Substantia nigra (tissue), 51 donors: ENCODE measurements at places on chromosomes 2 and 18.

DNA sequence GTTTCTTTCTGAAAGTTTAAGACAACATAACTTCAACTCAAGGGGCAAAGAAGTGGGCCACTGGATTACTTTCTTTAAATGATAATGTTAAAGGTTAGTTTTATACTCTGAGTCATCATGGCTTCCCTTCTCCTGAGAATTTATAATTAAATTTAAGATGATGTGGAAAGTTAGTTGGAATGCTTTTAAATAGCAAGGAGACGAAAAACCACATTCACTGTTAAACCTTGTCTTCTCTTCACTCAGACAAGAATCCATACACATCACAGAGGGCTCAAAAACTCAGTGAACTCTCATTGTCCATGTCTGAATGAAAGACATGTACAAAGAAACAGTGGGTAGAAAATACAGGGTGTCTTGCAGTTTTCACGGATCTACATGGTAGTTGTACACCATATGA is 65.6 kb downstream of the COL5A2 start:
- no peak for DNase-seq

GRCh38 chr2:95695613-95696012 is 103.8 kb downstream of the TRIM43 start:
- no peak for DNase-seq

- DNase-seq: no peak
These were observed 61.0 kb downstream of the MGAT5 start for GRCh38 chr2:134314681-134315368.

- no peak for DNase-seq
These were observed 136.2 kb downstream of the CLIP4 start for GRCh38 chr2:29251406-29251805.

- no peak for DNase-seq
These were observed 116.4 kb upstream of the NYAP2 start for GRCh38 chr2:225282858-225283710.

DNA sequence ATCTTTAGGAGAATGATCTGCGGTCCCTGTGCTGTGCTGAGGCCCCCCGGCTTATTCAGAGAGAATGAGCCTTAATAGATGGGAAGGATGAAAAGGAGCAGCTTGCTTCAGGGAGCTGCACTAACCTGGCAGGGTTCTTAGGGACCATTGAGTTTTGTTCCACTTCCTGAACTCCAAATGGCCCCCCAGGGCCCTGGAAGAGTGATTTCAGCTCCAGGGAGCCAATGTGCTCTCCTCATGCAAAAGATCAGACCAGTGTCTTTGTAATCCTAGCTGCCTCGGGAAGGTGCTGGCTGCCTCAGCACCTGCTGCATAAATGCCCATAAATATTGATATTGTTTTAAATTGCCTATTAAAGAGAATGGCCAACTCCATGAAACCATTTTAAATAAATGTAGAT is 210.2 kb downstream of the NCK2 start:
- DNase-seq: no peak

- DNase-seq: no peak
These were observed 63.3 kb upstream of the CDCA7 start for GRCh38 chr2:173291412-173291811.

GRCh38 chr2:41283079-41283775 is 764.6 kb upstream of the PKDCC start:
- DNase-seq: no peak

DNA sequence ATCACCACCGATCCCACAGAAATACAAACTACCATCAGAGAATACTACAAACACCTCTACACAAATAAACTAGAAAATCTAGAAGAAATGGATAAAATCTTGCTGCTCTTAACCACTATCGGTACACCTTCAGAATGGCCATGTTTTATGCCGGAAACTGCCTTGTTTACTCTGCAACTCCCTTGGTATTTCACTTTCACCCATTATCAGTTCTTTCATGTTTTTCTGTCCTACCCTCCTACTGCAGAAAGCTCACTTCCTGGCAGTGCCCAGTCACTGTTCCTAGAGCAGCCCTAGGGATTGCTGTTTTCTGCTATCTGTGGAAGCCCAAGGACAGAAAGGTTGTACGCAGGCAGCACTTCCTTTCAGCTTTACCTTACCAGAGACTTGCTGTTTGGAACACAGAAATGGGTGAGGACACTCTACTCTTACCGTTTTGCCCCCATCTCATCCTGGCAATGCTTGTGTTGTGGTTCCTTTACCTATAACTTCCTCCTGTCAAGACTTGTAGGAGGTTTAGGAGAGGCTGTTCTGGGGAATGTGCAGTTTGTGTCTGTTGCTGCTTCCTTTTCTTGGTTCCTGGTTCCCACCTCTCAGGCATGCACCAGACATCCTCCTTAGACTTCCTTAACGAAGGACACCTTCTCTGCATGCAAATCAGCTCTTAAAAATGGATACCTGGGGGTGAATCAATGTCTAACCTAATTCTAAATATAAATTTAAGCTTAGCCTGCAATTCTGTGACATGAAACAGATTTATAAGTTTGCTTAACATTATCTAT is 394.4 kb downstream of the SPAG16 start:
- DNase-seq: no peak

DNA sequence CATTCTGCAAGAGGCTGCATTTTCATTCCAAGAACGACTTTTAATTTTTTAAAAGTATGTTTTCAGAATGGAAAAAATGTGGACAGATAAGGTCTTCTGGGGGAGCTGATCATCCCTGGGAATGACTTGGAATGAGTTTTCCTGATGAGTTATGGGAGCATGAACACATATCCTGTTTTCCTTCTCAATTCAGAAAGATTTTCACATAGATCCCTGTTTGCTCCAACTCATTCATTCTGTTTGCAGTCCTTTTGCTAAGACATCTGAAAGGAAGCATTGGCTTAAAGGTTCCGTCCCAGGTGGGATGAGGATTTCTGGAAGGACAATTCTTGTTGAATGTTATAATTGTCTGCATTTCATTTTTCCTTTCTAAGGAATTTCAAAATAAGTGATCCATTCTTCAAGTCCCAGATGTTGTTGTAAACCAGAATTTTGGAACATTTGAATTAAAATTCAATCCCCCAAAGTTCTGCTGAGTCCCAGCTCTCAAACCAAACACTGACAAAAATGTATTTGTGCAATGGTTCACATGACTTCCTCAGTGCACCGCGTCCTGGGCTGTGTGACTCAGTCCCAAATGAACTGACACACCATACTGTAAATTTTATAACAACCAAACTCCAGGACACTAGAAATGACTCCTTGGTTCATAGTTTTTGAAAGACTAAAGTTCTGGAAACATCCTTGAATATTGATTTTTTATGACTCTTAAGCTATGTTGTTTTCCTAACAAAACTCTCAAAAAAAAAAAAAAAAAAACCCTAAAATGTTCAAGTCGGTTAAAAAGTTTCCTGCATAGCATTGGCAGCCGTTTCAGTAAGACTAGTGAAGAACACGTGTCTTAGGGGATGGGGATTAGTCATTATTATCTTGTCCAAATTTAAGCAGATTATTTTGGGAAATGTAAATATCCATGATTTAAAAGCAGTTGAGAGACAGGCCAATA is 281.8 kb upstream of the TCF4 start:
- no peak for DNase-seq

DNA sequence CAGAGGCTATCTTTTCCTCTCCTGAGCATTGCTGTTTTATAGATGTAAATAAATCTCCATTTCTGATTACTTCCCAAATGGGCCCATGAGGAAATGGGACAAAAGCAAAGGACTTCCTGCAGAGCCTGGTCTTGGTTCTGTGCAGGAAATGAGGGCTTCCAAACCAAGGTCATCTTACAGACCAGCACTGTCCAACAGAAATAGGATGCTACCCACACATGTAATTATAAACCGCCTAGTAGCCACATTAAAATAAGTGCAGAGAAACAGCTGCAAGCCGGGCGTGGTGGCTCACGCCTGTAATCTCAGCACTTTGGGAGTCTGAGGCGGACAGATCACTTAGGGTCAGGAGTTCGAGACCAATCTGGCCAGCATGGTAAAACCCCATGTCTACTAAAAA is 6.2 kb downstream of the TTL start:
- no peak for DNase-seq

DNA sequence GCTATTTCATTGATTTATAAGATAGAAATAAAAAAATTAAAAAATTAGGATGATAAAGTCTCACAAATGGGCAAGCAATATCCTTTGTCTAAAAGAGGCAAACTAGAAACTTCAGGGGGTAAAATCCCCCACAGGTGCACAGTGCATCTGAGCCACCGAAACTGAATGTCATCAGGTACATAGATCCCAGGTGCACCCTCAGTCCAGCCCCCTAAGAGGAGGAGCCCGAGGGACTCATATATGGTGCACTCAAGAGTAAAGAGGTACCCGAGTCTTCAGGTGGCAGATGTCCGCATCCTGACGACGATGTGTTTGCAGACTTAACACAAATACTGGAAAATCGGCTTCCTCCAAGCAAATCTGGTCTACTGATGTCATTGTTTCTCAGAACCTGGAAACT is 11.3 kb downstream of the QPCT start:
- no peak for DNase-seq

DNA sequence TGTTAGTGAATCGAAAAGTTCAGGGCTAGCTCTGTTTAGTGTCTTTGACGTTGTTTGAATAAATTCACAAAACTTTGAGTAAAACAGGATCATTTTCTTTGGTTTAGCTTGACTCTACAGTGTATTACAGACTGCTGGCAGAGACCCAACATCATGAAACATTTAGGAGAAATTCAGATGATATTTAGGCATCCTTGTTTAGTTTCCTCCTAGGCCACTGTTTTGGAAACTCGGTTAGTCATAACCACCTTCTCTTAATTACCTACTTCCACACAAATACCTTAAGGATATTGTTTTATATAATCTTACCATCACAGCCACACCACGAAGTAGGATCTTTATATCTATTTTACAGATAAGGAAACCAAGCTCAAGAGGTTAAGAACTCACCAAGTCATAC is 7.8 kb downstream of the LIMS1 start:
- DNase-seq: no peak

DNA sequence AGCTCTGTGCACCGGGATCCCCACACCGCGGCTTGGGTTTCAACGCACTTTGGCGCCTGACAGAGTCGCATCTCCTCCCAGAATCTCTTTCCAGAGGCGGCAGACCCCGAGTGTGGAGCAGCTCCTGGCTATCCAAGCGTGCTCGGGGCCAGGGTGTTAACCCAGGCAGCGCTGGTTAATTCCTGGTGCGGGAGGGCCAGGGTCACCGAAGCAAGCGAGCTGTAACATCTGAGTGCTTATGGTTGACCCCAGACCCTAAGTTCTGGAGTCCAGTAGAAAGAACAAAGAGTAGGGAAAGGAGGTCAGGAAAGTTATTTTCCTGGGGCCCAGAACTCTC is 566 bp upstream of the OSR1 start:
- DNase-seq: no peak

- DNase-seq: no peak
These were observed 27.9 kb downstream of the TGFBRAP1 start for GRCh38 chr2:105301646-105302045.
